ENCODE measurements at places on chromosomes 6 and 20.

DNA sequence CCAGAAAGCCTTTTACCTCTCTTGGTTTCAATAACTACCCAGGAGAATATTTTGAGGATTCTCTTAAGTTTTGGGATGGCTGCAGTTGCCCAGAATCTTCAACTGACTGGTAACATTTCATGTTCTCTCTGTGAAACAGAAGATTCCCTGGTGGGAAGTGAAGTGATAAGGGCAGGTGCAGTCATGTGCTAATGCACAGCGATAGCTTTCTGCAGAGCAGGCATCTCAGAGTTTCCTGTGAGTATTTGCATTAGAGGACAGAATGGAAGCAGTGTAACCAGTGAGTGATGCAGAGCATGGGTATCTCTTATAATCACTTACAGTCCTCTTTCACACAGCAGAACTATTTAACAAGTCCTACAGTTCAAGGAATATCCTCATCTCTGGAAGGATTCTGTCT lies 76.1 kb downstream of the HCRTR2 start:
- DNase-seq: no peak

DNA sequence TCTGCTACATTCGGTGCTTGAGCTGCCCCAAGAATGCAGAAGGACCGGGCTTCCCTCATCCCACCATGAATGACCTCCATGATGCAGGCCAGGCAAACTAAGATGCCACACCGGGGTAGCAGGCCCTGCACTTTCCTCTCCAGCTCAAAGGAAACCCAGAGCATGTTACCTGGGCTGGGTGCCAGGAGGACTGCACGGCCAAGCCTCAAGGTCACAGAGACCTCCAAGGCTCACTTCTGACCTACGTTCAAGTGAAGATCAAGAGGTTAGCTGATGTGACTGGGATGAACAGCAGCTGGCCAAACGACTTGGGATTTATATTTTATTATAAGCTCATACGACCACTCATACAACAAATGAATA lies 501.8 kb downstream of the CD83 start:
- DNase-seq: no peak

GRCh38 chr6:117559299-117559698 lies 43.0 kb downstream of the GOPC start:
- DNase-seq: no peak

DNA sequence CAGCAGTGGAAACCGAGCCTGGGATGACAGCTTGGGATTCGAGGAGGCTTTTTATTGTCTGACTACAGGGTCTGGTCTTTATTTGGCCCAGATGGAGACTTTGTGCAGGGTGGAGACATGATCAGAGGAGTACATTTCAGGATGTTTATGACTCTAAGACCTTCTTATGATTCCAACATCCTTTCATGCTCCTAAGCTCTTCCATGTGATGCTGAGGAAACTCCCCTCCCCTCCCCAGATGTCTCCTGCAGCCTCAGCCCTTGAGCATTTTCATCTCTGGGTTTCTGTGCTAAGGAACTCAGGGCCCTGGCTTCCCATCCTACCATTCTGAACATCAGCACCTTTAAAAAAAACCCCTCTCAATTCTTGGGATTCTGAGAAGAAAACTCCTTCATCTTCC lies 186.6 kb downstream of the SOX4 start:
- no peak for DNase-seq

DNA sequence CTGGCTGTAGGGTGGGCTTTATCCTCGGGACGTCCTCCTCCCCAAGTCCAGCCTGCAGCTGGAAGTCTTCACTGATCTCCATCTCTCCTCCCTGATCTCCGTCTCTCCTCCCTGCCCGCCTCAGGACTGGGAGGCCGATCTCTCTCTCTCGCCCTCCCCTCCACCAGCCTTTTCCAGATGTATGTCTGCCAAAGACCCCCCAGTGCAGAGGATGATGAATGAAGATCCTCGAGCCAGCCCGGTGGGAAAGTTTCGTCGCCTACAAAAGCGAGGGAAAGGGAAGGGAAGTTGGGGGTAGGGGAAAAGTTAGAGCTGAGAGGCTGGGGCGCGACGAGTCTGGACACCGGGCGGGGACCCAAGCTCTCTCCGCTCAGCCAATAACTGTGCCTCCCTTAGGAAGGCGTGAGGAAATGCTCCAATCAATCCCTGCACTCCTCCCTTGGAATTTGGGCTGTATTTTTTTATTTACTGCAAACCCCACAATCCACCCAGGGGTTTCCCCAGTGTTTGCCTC lies 595 bp upstream of the SRF start:
- peak; percentile 72 for DNase-seq

GRCh38 chr6:165015676-165016075 lies 293.7 kb downstream of the C6orf118 start:
- DNase-seq: no peak

DNA sequence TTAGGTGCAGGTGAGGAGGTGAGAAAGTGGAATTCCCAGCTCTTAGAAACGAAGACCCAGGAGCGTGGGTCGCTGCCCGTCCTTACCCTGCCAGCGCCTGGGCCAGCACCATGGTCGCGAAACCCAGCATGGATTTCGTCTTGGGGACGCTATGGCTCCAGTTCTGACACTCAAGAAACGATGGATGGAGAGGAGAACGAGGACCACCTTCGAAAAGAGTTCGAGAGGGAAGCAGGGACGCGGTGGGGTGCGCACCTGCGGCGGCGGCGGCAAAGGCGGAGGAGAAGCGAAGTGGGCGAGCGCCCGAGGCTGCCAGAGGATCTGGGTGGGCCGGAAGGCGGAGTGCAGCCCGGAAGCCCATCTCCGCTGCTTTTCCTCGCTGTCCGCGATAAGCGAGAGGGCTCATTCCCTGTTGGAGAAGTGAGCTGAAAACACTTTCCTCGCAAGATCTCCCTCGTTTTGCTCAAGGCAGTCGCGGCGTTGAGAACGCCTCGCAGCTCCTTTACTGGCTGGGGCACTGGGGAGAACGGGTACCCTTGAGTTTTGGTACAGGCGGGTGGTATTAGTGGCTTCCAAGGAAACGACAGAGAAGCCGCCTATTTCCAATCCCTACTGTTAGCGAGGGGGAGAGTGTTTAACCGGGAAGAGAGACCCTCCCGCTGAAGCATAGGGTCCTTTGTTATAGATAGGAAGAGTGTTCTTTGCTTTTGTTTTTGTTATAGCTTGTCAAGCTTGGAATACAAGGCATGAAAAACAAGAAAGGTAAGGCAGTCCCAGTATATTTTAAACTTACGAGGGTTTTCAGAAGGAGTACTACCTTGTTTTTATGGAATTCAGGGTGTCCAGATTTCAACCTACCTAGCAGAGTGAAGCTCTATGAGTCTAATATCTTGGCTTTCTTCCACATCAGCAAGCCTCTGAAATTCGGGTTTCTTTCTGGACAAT lies 109.5 kb downstream of the TRIM27 start:
- no peak for DNase-seq

DNA sequence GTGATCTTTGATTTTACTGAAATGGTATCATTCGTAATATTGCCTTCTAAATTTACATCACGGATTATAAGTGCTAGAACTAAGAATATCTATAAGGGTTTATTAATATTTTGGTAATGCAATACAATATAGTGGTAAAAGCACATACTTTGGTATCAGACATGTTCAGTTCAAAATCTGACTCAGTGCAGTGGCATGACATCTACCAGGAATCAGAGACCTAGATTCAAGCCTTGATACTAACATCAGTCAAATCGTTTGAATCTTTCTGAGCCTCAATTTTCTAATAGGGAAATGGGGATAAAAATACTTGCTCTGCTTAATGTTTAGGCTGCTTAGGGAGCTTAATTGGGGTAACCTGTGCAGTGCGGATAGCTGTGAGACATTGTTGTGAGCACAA lies 488.0 kb downstream of the BCKDHB start:
- DNase-seq: no peak

DNA sequence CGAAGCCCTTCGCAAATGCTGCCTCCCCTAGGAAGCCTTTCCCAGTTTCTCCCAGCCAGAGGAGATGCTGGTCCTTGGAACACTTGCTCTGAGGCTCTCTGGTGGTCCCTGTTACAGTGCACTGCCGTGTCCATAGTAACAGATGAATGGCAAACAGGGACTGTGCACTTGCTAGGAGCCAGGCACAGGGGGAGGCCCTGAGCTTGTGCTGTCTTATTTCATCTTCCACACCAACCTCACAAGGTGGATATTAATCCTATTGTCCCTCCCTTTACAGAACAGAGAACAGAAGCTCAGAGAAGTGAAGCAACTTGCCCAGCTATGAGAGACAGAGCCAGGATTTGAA lies 19.0 kb downstream of the SRC start:
- DNase-seq: no peak

DNA sequence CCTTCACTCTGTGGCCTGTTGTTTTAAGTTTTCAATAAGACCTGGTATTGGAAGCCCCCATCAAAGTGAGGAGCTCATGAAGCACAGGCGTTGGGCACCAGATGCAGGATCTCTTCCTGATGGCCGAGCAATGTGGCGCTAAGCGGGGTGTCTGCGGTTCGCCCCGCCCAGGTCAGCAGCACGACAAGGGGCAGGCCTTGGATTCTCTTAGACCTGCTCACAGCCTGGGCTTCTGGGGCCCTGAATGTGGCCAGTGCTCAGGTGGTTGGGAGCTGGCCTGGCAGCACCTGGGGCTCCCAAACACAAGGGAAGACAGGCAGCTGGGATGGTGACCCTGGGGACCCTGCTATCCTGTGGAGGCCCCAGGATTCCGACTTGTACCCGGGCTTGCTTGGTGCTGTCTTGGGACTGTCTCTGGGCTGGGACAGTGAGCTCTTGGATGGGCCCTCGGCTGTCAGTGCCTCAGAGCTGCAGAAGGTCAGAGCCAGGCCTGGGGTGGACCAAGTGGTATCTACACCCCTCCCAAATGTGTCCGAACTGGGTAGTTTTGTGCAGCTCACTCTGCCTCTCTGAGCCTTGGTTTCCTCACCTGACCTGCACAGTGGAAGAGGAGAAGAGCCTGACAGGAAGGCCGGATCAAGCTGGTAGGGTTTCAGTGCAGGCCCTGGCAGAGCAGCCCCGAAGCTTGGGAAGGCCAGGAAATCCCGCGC lies 69.1 kb downstream of the PHACTR3 start:
- no peak for DNase-seq

DNA sequence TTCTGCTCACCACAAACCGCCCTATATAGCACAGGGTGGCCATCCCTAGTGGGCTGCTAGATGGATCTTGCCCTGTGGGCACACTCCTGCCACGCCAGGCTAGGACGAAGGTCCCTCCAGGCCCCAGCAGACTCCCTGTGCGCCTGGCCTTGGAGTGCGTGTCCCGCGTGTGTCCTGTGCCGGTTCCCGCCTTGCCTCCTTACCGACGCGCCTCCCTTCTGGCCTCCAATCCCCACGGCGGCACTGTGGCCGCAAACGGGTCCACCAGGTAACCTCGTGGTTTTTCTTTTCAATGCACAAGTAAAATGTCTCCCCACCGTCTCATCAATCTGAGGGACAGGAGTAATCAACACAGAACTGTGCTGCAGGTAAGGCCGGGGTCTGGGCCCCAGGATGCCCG lies 133.8 kb upstream of the PHACTR3 start:
- DNase-seq: no peak

DNA sequence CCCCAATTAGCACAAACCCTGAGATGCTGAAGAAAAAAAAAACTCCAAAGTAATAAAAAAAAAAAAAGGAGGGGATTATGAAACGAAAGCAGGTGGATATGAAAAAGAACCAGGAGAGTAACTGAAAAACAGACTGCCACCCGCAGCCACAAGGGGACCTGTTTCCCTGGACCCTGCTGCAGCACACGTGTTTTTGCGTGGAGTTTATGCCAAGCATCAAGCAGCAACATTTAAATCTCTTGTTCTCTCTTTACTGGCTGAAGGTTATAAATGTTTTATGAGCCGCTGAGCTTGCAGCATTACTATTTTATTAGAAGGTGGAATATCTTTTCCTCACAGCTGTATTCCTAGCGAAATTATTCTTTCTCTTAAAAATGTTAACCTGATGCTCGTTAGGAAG lies 131.6 kb upstream of the OLIG3 start:
- DNase-seq: no peak

GRCh38 chr6:3410385-3411360 lies 46.2 kb downstream of the SLC22A23 start:
- DNase-seq: peak; percentile 35

GRCh38 chr6:142907544-142907943 lies 37.4 kb downstream of the HIVEP2 start:
- DNase-seq: no peak

DNA sequence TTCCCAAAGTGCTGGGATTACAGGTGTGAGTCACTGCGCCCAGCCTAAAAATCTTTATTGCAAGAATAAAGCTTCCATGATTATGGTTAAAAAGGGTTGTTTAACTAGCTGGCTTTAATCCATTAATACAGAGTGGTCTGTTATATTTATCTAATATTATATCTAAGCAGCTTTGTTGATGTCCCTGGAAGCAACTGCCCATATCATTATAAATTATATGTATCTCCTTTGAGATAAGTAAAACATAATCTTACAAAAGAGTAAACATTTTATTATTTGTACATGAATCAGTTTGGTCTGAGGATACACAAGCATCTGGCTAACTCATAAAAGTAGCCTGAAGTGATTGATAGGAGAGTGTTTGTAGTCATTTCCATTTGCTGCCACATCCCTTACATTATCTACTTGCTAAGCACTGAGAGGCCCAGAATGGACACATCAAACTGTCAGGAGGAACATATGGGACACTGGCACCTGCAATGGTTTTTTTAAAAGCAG lies 46.9 kb downstream of the TRAF3IP2 start:
- no peak for DNase-seq

DNA sequence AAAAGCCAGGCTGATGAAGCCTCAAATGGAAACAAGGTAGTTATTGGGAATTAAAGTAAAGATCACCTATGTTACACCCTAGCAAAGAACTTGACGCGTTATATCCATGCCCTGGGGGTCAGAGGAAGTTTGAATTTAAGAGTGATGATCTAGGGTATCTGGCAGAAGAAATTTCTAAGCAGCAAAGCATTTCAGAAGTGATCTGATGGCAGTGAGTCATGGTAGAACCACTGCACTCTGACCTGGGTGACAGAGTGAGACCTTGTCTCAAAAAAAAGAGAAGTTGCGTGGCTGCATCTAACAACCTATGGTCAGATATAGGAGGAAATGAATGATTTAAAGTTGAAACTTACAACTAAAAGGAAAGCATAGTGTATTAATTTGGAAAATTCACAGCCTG lies 45.2 kb downstream of the SCP2D1 start:
- DNase-seq: no peak

- no peak for DNase-seq
Measured at GRCh38 chr6:47135772-47136171, 93.6 kb upstream of the ADGRF1 start.

DNA sequence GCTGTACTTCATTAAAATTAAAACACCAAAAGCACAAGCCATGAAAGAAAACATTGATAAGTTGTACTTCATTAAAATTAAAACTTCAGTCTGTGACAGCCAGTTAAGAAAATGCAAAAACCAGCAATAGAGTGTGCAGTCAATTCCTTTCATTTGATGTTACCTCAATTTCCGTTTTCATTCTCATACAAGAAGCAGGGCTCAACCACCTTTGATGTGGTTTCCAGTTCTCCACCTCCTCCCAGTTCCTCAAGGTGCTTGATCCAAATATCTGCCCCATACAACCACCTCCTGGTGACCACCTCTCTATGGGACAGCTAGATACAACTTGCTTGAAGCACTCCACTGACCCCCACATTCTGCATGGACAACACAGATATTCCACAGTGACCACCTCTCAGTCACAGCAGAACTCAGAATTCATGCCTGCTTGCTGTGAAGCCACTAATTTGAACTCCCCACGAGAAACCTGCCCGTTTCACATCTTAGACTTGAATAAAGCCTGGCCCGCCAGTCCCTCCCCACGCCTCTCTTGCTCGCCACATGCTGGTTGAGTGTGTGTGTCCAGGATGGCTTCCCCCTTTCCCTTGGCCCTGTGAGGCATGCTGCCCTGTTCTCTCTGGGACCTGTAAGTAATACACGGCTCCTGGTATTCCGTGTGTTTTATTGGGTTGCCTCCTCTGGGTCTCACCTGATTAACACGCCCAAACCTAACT lies 66.1 kb downstream of the FAM50B start:
- DNase-seq: no peak

All from anterior cingulate cortex (tissue), 58 donors.